ENCODE measurements at places on chromosomes 5 and 9.

- DNase-seq = no peak
Measured at GRCh38 chr5:73922224-73922623, 296.2 kb downstream of the ARHGEF28 start.

GRCh38 chr9:26725573-26725972 is 167.0 kb downstream of the CAAP1 start:
- no peak for DNase-seq

DNA sequence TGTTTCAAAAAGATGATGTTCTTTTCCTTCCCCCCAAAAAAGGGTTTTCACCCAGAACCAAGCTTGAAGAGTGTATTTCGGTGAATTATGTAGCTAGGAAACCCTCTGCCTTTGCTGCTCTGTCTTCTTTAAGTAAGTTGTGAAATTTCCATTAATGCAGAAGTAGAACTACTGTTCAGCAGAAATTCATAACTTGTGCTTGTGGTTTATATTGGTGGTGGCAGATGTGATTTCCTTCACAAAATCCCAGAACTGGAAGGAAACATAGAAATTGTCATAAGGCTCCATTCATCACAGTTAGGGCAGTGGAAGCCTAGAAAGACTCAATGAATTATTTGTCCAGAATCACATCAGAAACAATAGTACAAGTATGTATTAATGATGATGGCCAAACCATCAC is 42.1 kb upstream of the DAB2 start:
- no peak for DNase-seq

- DNase-seq = peak; percentile 91
Measured at GRCh38 chr9:27351438-27351837, 54.5 kb upstream of the EQTN start.

DNA sequence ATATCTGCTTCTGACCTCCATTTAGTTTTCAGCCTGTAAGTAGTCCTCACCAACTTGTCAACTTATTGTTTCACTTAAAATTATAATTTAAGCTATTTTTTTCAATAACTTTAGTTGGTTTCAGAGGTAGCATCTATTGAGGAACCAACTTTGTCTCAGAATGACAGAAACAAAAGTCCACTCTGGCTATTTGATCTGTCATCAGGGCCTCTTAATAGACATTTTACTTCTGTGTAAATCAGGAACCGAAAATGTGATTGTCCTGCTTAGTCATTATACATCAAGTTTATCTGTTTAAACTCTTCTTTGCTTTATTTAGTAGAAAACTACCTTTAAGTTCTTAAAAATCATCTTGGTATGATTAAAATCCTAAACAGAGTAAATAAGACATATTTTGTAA is 820.8 kb upstream of the EDIL3 start:
- DNase-seq = no peak

- DNase-seq = no peak
Measured at GRCh38 chr5:52989025-52989780, at the start of gene ITGA2. Gene ITGA2 (plus strand): TSS chr5:52989352. CDS start chr5:52989469, 117 bp downstream.

GRCh38 chr5:67160272-67160671 is 36.3 kb downstream of the CD180 start:
- DNase-seq = no peak

DNA sequence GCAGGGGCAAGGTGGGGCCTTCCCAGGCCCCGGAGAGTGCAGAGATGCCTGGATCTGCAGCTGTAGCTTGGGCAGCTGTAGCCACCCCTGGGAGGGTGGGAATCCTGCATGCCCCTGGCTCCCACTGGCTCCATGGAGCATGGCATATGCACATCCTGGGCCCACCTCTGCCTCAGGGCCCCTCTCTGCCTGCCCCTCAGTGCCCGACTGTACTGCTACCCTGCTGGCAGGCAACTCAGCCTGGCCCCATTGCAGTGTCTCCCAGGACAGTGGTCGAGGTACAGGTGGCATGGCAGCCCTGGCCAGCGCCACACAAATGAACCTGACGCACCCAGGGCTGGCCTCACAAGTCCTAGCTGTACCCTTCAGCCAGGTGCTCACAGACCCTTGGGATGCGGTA is 23.9 kb downstream of the JMY start:
- no peak for DNase-seq

- DNase-seq = peak; percentile 5
Measured at GRCh38 chr5:94545870-94546625, 72.4 kb downstream of the KIAA0825 start.
